ENCODE measurements at places on chromosomes 16 and 17.
A peak's percentile ranks its signal among the peaks of the same experiment; 100 is the strongest.

GRCh38 chr16:70766176-70766575 lies 34.8 kb downstream of the VAC14 start:
- DNase-seq = no peak

DNA sequence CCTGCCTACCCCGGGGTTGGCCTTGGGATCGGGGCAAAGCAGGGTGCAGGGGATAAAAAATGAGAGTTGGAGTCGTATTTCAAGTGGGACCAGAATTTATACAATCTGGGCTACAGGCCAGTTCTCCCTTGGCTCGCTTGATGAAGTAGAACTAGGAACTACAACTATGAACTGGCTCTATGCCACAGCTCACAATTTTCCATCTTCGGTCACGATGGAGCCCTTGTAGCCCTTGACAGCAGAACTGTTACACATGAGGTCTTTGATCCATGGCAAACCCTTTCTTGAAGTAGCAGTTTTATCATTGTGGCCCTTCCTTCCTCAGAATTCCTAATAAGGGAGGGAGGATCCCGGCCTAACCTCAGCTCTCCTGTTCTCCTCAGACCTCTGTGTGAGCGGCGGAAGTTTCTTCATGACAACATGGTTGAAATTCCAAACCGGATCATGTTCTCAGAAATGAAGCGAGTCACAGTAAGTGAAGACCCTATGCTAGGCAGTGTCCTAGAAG lies 17.1 kb downstream of the LIG3 start:
- DNase-seq = no peak

- no peak for DNase-seq
Measured at GRCh38 chr16:1639282-1639681, 27.1 kb downstream of the CRAMP1 start.

DNA sequence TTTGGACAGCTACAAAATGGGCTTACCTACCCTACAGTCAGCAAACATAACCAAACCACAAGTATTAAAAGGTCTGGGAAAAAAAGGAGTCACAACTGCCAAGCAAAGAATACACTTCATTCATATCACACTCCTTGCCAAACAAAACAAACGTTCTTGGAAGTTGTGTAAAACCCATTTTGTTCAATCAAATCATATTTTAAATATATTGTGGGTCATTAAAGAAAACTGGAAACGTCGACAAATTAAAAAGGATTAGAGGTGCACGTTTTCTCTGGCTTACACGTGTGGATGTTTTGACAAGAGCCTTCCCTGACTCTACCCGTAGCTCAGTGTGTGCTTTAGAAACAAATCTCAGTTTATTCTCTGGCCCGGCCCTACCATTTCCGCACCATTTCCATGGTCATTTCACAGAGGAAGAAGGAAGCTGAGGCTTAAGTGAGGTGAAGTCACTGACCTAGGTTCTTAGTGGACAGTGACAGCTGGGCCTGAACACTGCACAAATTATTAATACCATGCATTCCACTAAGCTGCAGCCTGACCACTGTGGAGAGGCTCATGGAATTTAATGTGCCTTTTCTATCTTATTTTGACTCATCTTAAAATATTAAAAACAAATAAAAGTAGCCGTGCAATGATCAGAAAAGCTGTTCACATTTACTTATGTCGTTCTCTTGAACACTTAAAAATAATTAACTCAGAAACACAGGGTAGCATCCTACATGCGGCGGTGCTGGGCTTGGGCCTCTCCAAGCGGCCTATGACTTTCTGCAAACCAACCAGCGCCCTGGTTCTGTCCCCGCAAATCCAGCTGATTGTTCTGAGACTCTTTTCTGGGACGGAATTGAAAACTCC lies 968 bp downstream of the CEP112 start:
- DNase-seq = no peak

DNA sequence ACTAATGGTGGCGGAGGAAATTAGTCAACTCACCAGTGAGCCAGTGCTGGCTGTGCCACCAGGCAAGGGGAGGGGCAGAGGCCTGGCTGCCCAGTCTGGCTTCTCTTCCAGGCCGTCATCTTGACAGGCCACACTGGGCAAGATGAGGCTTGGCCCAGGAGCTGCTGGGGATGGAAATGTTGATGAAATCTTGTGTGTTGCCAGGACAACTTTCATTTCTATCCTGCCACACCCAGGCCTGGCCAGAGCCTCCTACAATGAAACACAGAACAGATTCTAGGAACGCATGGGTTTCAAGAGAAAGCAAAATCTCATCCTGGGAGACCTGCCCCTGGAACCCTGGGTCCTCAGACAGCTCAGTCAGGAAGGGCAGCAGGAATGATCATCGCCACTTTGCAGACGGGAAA lies 9.3 kb downstream of the HEXIM2 start:
- no peak for DNase-seq

- no peak for DNase-seq
Measured at GRCh38 chr17:77328823-77329740, 188.3 kb downstream of the SEC14L1 start.

DNA sequence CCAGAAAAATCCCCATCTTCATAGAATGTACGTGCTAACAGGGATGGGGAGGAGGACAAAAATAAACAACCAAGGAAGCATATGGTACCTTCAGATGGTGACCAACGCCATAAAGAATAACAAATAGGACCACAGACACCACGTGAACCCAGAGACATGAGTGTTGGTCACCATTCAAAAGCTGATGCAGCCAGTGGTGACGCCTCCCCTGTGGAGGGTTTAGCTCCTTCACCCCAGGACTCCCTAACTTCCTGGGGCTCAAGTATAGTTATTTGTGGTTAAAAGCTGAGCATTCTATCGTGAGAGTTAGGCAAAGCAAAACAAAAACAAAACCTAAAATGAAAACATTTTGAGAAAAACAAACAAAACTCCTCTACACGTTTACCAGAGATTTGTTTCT lies 184.7 kb downstream of the SOX9 start:
- DNase-seq = no peak

DNA sequence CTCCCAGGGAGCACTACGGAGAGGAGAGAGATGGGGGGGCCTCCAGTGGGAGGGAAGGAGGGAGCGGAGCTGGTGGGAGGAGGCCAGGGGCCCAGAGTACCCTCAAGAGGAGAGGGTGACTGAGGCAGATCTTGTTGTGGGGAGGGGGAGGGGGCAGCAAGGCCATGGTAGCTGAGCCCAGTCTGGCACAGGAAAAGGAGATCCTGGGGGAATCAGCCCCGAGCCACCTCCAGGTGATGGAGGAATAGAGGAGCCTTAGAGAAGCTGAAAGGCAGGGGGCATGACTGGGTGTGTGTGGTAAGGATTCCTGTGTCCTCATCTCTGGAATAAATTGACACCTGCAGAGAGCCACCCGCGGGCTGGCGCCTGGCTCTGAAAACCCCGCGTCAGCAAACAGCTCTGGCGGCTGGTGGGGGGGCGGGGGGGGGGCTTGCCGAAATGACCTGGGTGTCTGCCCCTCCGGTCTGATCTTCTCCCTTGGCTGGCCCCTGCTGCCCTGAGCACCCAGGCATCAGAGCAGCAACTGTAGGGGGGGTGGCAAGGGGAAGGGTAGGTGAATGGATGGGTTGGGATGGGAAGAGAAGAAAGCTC lies 1.3 kb upstream of the NLGN2 start:
- DNase-seq = no peak

- no peak for DNase-seq
Measured at GRCh38 chr16:2159175-2159838, 3.7 kb downstream of the TRAF7 start.

- no peak for DNase-seq
Measured at GRCh38 chr17:29149431-29150064, 30.6 kb downstream of the MYO18A start.

GRCh38 chr17:76478097-76478496 lies 10.7 kb downstream of the AANAT start:
- DNase-seq = no peak

GRCh38 chr17:13538841-13539411 lies 62.8 kb downstream of the HS3ST3A1 start:
- no peak for DNase-seq

DNA sequence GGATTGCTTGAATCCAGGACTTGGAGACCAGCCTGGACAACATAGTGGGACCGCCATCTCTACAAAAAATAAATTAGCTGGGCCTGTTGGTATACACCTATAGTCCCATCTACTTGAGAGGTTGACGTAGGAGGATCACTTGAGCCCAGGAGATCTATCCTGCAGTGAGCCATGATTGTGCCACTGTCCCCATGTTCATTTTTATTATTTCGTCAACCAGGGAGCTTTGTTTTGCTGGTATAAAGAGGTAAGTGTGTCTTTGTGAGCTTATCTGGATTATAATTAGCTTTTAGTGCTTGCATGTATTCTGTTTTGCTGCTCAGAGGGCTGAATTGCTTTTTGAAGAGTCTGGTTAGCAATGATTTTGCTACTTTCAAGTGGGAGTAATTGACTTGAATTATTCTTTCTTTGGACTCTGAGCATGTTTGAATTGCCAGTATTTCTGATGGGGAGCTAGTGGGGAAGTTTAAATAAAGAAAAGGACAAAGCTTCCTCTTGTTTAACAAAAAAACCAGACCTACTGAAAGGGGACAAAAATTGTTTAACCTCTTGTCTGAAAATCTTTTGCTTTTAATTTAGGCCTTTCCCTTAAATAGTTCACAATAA lies 31.6 kb upstream of the BCAS3 start:
- no peak for DNase-seq

GRCh38 chr16:7419441-7419840 lies 86.8 kb downstream of the RBFOX1 start:
- no peak for DNase-seq

GRCh38 chr17:49190932-49191331 lies 19.4 kb downstream of the GNGT2 start:
- no peak for DNase-seq

GRCh38 chr17:75087558-75088453 lies at the start of gene SLC16A5:
Gene SLC16A5 (plus strand): TSS chr17:75087954. CDS start chr17:75093637, 5,683 bp downstream.
- peak; percentile 70 for DNase-seq

DNA sequence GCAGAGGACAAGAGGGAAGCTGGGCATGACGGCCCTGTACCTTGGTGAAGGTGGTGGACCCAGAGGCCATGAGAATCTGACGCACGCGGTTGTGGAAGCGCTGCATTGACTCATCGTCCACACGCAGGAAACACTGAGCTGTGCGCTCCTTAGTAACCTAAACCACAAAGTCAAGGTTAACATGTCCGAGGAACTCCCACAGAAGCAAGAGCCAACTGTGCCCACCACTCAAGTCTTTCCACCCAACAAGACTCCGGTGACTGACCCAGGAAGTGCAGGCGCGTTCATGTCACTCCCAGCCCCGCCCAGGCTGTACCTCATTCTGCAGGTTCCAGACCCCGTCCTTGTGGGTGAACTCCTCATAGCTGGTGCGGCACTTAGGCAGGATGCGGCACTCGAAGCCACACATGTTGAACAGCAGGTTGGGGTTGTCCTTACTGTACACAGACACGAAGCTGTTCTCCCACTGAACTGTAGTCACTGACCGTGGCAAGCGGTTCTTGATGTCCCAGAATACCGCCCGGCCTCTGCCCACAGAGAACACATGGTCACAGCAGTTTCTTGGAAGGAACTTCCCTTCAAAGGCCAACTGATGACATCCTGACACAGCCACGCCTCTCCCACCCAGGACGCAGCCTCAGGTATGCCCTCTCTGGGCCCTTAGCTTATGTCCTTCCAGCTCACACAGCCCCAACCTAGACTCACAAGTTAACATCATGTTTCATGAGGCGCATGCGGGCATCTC lies 11.5 kb downstream of the PRPF8 start:
- DNase-seq = no peak

All from GM12892 (cell line).